ENCODE measurements at places on chromosomes 4 and X.

DNA sequence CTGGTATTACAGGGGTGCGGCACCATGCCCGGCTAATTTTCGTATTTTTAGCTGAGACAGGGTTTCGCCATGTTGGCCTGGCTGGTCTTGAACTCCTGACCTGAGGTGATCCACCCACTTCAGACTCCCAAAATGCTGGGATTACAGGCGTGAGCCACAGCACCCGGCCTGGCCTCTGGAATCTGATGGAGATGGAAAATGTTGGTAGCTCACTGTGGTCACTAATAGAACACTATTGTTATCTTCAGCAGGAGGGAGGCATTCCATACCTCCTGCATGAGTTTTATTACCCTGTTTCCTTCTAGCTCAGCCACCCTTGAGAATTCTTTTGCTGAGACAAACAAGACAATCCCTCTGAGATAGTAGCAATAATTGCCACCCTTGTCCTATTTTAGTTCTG is 105.0 kb downstream of the SHROOM3 start:
- peak; percentile 60 for DNase-seq

DNA sequence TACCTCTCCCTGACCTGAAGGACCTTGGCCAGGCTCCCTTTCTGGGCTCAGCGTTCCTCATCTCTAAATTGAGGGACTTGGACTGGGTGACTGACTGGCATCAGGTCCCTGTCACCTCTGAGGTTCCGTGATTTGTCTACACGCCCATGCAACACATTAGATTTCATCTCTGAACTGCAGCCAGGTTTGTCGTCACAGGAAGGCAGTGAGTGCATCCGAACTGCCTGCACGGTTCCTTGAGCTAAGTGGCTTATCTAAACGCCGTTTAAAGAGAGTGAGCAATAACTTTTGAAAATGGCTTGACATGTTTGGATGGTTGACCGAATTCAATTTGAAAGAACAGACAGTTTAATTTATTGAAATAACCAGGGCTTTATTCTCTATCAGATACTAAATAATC is 70.1 kb downstream of the PCYT1B start:
- DNase-seq, result no peak

DNA sequence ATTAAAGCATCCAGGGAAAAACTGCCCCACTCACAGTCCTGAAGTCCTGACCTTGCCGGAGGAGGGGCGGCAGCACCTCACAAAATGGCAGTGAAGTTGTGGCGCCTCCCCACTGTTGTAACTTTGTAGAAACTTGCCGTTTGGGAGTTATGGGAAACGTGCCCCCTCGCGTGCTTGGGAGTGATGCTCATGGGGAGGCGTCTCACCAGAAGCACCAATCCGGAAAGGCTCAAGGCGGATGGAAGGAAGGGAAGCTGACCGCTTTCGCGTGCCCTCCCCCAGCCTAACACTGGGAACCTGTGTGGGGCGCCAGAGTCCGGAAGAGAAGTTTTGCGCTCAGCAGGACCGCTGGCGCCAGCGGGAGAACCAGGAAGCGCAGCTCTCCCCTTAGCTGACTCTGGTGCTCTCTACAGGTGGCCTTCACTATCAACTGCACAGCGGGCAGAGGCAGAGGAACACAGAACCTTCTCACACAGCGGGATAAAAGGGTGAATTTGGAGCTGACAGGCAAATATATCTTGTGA is at the start of the genes CT45A10 and SAGE1:
CT45A10 (minus strand) TSS at position 151 of the 524 bp plus-strand sequence. CDS start 8,100 bp downstream, outside the sequence.
SAGE1 (plus strand) TSS at position 423 of the 524 bp plus-strand sequence. CDS start 2,527 bp downstream, outside the sequence.
- DNase-seq, result no peak

DNA sequence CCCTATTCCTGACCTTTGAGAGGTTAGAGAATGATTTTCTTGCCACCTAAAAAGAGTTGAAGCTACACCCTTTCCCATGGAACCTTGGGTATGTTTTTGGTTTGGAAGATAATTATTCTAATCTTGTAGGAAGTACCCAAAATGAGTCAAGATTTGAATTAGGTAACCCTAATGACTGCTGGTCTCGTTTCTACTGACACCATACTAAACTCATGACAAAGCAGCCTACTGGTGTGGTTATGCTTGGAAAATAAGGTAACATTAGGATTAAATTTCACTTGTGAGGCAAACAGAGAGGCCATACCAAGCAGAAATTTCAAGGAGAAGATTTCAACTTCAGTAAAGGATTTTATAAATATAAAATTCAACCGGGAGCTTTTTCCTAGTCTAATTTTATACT is 107.9 kb downstream of the FBXW7 start:
- DNase-seq, result no peak

- no peak for DNase-seq
Observed at GRCh38 chr4:185120631-185120946, 22.5 kb upstream of the SLC25A4 start.

DNA sequence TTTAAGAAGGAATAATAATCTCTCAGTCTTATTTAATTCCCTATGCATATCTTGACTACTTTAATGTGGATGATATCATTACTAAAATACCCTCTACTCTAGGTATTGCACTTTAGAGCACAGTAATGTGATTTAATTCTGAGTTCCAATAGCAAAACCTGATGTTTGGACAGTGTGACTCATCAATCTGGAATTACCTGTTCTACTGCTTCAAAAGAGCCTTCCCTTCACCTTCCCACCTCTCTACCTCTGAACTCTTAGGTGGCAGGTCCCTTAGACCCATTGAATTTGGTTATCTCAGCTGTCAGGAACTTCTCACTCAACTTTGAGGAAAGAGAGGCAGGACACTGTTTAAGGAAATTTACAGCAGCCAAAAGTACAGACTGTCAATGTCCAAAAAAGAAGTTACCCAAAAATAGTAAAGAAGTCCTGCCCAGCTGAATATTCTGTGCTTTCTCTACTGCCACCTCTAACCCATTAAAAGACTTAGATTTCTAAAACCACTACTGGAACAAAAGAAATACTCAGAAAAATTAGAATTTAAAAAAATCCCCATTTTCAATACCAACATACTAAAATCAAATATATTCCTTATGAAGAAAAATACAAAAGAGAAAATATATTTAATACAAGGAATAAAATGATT is 123.1 kb upstream of the GPM6A start:
- peak; percentile 52 for DNase-seq

- DNase-seq, result no peak
Observed at GRCh38 chrX:76971393-76972376, 475.5 kb upstream of the FGF16 start.

- DNase-seq, result peak; percentile 40
Observed at GRCh38 chr4:25441519-25442117, 64.6 kb downstream of the ANAPC4 start.

DNA sequence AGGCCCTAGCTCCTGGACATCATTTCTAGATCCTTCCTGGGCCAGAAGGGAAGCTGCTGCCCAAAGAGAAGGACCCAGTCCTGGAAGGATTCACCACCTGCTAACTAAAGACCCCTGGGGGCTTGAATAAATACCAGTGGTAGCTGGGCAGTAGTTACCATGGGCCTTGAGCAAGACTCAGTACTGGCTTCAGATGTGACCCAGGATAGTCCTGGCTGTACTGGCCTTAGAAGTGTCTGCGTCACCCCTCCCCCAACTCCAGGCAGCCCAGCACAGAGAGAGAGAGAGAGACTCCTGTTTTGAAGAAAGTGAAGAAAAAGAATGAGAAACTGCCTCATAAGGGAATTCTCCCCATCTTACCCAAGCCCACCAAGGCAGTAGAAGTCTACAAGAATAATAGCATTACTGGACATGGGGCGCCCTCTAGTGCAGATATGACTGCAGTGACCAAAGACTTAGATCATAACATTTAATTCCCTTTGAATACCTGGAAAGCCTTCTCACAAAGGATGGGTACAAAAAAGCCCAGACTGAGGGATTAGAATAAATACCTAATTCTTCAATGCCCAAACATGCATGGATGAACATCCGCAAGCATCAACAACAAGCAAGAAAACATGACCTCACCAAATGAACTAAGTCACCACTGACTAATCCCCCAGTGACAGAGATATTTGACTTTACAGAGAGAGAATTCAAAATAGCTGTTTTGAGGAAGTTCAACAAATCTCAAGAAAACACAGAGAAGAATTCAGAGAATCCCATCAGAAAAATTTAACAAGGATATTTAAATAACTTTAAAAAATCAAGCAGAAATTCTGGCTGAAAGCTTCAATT is 171.8 kb downstream of the HNRNPD start:
- DNase-seq, result peak; percentile 25

DNA sequence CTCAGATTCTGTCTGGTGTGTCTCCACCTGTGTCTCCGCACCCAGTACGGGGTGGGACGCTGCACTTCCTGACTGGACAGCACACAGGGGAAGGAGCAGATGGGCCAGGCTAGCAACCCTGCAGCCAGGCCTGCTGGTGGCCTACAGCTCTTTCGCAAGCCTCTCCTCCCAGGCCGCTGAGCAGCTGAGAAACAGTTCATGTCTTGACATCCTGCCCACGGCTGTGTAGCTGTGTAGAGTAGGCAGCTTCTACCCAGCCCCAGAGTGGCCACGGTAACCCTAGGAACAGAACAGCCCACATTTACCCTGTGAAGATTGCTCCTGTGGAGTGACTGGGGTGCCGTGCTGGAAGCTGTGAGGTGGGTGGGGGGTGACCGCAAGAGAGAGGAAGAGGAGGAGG is 38.9 kb downstream of the CCNQ start:
- DNase-seq, result no peak

DNA sequence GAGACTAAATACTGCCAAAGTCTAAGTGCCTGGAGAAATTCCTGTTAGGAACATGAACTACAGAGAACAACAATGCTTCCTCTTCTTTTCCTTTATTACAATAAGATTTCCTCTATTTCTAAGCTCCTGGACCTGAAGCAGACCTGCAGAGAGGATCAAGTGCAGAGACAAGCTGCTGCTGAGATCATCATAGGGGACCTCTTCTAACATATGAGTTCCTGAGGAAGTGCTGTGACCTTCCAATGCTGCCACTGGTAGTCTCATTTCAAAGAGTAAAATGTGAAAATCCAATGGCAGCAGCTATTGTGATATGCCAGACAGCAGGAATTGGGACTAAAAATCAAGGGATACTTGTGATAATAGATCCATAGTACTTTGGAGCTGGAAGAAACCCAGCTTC is 28.0 kb downstream of the CCNG2 start:
- no peak for DNase-seq

- DNase-seq, result no peak
Observed at GRCh38 chr4:13302876-13303275, 181.3 kb downstream of the RAB28 start.

GRCh38 chr4:139973015-139973414 is 181.0 kb downstream of the MAML3 start:
- DNase-seq, result no peak

DNA sequence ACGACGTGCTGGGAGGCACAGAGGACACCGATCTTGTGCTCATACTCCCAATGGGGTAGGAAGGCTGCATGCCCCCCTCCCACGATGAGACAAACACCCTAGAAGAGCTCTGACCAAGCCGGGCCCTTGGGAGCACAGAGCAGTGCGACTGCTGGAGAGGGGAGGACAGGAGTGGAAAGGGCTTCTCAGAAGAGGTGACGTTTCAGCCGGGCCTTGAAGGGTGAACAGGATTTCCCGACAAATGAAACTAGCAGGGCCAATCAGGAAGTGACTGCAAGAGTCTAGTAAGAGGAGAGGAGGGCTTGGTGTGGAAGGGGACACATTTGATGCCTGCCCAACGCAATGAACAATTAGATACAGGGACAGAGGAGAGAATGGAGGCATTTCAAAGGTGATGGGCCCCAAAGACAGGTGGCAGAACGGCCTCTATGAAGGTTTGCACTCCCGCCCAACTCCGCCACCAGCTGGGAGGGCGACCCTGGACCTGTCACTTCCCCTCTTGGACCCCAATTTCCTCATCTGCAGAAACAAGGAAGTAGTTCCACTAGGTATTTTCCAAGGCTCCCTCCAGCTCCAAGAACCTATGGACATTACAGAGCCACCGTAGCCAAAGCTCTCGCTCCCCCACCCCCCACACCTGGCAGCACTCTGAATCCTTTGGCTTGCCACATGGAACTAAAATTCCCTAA is 3.9 kb downstream of the HCFC1 start:
- no peak for DNase-seq

DNA sequence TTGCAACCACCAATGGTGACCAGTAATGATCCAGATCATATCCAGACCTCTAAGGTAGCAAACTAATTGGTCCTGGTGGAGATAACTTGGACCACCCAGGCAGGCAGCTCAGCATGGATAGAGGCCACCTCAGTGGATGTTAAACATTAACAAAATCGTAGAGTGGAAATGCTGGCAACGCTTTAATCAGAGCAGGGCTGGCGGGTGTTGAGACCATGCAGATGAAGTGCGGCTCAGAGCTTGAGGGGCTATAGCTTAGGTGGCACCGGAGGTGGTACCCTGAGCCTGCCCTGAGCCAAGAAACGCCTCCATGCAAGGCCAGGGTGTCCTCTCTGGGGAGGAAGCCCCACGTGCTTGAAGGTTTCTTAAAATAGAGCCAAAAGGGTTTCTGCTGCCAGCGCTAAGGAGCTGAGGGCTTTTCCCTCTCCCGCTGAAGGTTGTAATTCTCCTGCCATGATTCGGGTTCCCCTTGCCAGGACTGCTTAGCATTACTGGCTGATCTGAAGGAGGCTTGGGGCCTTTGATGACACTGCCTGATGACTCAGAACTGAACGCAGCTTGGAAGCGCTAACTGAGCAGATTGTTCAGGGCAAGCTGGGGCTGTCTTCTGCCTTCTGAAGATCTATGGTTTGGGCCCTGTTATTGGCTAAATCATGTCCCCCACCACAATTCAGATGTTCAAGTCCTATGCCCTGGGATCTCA is 177.8 kb upstream of the ATP6AP2 start:
- no peak for DNase-seq

DNA sequence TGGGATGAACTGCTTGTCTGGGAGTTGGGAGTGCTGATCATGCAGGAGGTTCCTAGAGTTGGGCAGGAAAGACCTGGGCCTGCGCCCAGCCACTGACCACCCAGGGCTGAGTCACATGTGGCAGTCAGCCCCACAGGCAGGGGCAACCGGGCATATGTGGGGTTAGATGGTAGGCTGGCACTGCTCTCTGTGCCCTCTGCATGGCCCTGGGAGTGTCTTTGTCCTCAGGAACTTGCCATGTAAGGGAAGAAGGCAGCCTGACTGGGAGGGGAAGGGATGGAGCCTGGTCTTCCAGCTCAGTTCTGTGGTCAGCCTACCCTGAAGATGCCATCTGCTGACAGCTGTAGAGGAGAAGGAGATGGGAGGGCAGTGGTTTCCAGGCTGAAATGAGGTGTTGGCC is 70.2 kb upstream of the EFNB1 start:
- DNase-seq, result no peak

DNA sequence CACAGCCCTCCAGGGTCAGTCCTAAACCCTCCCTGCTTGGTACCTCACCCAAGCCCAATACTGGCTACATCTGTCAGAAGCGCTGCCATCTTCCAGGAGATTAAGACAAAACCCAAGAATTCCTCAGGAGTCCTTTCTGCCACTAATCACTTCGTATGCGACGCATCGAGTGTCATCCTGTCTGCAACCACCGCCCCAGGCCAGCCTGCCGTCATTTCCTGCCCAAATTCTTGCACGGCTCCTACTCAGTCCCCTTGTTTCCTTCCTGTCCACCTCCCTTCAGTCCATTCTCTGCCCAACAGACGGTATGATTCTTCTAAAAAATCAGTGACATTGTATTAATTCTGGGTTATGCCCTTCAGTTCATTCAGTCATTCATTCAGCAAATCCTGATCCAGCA is 113.6 kb downstream of the NFKB1 start:
- DNase-seq, result no peak

GRCh38 chr4:100082852-100083251 is 107.4 kb downstream of the DDIT4L start:
- no peak for DNase-seq

GRCh38 chr4:25172961-25173915 is 13.0 kb upstream of the SEPSECS start:
- DNase-seq, result no peak

GRCh38 chr4:174281182-174281737 is 2.2 kb downstream of the FBXO8 start:
- DNase-seq, result no peak

- no peak for DNase-seq
Observed at GRCh38 chr4:53557669-53558064, 33.6 kb downstream of the LNX1 start.
